ENCODE measurements at places on chromosomes 11 and 22.

DNA sequence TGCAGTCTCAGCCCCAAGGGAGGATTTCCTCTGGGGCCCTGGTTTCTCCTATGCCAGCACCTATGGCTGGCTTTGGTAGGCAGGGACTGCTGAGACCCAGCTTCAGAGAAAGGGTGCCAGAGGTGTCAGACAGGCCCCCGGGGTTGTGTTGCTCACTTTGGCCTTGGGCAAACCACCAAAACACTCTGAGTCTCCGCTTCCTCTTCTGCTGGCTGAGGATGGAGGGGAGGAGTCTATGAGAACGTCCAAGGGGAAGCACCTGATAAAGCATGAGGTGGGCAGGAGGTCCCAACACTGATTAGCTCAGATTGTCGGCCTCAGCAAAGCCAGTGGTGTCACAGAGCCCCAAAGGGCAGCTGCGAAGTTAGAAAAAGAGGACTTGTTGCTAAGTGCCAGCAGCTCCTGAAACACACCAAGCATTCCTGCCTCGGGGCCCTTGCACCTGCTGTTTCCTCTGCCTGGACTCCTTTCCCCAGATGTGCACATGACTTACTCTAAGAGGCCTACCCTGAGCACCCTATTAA is 10.5 kb downstream of the SMTNL1 start:
- DNase-seq: no peak

DNA sequence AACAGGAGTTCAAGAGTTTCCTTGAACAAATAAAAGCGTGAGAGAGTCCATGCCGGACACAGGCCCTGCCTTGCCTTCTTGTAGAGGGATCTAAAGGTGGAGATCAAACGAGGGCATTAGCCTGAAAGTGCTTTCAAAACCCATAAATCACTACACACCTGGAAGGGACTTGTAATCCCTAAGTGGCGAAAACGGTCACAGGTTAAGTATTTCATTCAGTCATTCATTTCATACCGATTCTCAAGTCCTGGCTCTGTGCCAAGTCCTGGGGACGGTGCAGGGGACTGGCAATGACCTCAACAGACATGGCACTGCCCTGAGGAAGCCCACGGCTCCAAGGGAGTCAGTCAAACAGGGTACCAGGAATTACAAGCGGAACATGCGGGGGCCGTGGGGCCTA is 26.6 kb downstream of the ELFN2 start:
- no peak for DNase-seq

- DNase-seq: no peak
Measured at GRCh38 chr11:88604260-88604659, 266.7 kb upstream of the CTSC start.

GRCh38 chr11:104366321-104366734 is 202.4 kb upstream of the PDGFD start:
- no peak for DNase-seq

DNA sequence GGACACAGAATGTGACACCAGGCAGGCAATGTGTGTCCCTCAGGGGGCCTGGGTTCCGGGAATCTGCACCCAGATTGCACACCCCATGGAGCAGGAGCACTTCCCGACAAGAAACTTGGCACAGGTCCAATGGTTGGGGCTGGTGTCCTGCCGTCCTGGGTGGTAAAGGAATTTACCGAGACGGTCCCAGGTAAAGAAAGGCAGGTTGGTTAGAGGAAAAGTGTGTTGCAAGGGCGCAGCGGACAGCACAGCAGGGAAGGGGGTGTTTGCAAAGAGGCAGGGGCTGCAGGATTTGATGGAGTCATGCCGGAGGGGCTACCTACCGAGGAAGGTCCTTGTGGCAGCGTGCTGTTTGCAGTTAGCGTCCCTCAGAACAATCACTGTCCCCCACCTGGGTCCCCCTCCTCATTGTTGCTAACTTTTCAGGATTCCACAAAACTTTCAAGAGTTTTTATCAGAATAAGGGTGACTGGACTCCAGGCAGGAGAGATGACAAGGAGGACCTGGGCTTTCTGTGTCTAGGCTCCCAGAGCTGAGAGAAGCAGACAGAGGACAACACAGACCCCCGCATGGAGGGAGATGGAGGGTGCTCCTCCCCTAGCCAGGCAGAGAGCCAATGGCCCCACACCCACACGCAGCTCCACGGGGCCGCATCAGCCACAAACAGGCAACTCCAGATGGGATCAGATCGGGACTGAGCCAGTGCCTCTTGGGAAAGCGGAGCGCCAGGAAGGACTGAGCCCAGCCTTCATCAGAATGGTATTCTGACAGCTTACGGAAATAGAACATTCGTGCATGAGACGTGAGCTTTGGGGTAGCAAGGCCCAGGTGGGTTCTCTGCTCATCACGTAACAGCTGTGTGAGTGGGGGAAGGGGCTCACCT is 1423.9 kb downstream of the BRD1 start:
- no peak for DNase-seq

GRCh38 chr11:65204143-65204542 is 22.4 kb downstream of the CAPN1 start:
- no peak for DNase-seq

GRCh38 chr11:112878033-112878601 is 83.1 kb upstream of the NCAM1 start:
- DNase-seq: no peak

DNA sequence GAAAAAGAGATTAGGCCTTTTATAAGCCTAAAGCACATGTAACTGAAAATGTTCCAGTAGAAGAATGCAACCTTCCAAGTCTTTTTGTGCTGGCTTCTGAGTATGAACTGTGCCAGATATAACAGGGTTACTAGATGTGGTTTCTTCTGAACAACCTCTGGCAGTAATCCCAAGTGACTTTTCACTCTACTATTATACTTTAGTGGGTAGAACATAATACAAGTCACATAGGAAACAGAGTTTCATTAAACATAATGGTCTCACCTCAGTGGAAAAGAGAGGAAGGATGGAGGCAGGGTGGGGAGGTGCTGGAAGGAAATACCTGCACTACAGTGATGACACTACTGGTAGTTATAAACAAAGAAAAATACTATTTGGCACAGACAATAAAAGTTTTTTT is 81.3 kb downstream of the PHF21A start:
- no peak for DNase-seq

DNA sequence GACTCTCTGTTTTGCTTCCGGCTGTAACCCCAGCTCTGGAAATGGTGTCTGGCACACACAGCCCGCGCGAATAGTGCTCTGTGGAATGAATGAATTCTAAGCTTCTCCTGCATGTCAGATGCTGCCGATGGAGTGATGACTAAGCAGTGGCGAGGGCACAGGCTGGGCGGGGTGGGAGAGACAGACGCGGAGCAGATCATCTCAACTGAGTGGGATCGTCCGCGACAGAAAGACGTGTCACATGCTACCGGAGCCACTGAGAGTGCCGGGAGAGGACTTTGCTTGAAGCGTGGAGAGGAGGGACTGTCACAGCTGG is 334.5 kb downstream of the CTTN start:
- DNase-seq: no peak

- DNase-seq: no peak
Measured at GRCh38 chr11:69880826-69881445, 61.7 kb upstream of the FGF3 start.

- no peak for DNase-seq
Measured at GRCh38 chr11:69642549-69642912, 1.6 kb downstream of the CCND1 start.

DNA sequence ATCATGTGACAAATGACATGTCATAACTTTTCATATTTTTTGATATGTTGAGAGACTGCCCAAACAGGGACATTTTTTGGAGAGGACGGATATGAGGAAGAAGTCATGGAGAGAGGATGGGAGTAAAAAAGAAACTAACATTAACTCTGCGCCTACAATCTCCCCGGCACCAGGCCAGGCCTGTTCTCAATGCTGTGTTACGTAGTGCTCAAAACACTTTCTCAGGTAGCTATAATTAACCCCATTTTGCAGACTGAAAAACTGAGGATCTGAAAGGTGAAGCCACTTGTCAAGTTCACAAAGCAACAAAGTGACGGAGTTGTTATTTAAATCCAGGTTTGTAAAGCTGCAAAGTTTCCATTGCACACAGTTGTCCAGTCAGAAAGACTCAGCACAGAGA is 17.4 kb upstream of the NOX4 start:
- DNase-seq: no peak

GRCh38 chr22:48781868-48782267 is 1045.8 kb downstream of the BRD1 start:
- DNase-seq: no peak

GRCh38 chr11:43581370-43582023 is 99.0 kb upstream of the HSD17B12 start:
- DNase-seq: no peak

DNA sequence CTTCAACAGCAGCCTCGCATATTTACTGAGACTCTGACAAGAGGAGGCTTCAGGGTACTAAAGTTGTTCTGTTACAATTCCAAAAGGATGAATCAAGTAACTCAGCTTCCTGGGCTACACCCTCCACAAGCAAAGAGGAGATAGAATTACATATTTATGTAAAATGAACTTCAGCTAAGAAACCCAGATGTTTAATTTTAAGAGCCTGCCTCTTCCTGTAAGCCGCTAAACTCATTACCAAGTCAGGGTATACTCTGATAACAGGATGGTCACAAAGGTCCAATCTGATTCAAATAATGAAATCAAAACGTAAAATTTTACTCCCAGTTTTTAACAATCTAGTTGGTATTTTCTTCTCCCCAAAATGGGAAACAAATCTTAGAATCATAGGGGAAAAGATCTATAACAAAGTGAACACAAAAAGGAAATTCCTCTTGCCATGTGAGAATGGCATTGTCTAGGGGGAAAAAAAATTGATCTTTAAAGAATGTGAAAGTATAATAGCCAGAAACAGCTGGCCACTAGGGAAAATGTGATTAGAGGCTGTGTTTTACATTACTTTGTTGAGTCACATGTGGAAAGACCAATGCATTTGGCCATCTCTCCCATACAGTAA is 30.9 kb downstream of the CHEK2 start:
- DNase-seq: no peak

- no peak for DNase-seq
Measured at GRCh38 chr22:39177791-39178190, 25.3 kb upstream of the CBX7 start.

DNA sequence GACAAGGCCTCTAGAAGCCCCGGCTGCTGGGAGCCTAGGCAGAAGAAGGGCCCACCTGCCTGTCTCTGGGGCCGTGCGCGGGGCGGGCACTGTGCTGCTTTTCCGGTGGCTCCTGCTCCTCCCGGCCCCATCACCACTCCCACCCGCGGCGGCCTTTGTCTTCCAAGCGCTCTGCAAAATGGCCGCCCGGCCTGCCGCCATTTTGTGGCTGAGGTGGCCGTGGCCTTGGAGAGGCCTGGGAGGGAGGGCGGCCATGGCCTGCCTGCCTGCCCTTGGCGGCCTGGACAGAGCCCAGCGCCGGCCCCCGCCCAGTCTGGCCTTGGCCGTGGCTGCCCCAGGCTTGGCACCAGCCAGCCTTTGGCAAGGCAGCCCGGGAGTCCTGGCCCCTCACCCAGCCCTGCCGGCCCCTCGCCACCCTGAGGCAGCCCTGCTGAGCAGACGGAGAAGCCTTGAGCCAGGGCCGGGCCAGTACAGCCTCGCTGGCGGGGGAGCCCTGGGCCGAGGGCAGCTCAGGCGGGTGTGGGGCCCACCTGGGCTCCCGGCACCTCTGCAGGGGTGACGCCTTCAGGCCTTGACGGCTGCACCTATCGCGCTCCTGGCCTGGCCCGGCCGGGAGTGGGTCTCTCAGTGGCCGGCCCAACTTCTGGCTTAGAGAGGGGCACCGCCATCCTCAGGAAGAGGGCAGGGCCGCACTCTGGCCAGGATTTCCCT is 46.0 kb upstream of the PPARA start:
- no peak for DNase-seq

GRCh38 chr11:110501428-110501827 is 71.7 kb downstream of the FDX1 start:
- no peak for DNase-seq

- no peak for DNase-seq
Measured at GRCh38 chr11:113528982-113529381, 53.8 kb upstream of the DRD2 start.

DNA sequence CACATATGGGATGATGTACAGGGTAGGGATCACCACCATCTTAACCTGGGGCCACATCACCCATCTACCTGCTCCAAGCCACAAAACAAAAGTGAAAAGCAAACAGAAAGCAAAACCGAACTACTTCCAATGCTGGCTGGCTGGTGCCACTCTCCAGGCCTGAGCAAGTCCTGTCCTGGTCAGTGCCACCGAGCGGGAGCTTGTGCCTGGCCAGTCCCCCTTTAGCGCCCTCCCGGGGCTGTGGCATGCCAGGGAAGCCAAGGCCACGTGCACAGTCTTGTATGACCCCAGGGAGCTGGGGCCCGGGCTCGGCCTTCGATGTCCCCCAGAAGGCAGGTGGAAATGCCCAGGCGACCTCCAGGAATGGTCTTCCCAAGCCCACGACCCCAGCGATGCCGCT is 17.9 kb upstream of the NAP1L4 start:
- no peak for DNase-seq

DNA sequence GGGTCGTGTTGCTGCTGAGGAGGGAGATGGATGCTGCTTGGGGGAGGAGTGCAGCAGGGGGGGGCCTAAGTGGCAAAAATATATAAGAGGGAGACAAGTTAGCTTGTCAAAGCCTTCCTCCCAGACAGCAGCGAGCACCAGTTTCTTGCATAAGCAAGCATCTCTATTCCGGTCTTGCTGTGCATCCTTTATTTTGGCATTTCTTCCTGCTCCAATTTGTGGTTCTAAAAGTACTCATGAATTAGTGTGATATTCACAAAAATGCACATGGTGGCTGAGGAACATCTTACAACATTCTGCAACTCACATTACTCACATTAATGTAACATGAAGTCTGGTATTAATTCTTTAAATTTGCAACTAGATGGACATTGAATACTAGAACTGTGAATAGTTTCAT is 32.1 kb downstream of the GDPD5 start:
- no peak for DNase-seq

- no peak for DNase-seq
Measured at GRCh38 chr11:27282806-27283205, 80.2 kb downstream of the CCDC34 start.

GRCh38 chr11:133961890-133962289 is 5.1 kb upstream of the IGSF9B start:
- DNase-seq: no peak

DNA sequence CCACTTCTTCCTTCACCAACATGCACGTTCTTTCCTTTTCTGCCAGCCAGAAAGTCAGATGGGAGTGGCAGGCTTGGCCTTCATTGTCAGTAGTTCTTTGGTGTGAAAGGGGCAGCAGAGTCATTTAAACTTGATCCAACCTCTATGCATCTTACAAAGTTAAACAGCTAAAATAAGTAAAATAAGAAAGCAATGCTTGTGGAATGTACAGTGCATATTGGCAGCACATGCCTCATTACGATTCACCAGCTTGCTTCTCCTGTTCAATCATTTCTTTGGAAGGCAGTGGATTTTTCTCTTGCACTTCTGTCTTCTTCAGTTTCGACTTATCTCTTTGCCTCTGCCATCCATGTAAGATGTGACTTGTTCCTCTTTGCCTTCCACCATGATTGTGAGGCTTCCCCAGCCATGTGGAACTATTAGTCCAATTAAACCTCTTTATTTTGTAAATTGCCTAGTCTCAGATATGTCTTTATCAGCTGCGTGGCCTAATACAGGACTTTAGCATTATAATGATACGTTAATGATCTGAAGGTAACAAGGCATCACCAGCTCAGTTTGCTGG is 14.8 kb downstream of the LGALS12 start:
- DNase-seq: no peak

- no peak for DNase-seq
Measured at GRCh38 chr11:1055109-1055703, 18.7 kb upstream of the MUC6 start.

GRCh38 chr11:17369094-17369493 is 17.5 kb downstream of the NCR3LG1 start:
- DNase-seq: no peak

Measured in DMS 273 treated with DMSO at 0.1 percent for 48 hours (cell line).